IPS DF 19.7 (cell line): ENCODE measurements at places on chromosomes 5 and 9.
A peak's percentile ranks its signal among the peaks of the same experiment; 100 is the strongest.

GRCh38 chr9:116435706-116436105, 251.4 kb upstream of the TRIM32 start:
- peak; percentile 9 for DNase-seq

GRCh38 chr9:79693750-79694149, 122.0 kb downstream of the TLE4 start:
- DNase-seq = no peak

DNA sequence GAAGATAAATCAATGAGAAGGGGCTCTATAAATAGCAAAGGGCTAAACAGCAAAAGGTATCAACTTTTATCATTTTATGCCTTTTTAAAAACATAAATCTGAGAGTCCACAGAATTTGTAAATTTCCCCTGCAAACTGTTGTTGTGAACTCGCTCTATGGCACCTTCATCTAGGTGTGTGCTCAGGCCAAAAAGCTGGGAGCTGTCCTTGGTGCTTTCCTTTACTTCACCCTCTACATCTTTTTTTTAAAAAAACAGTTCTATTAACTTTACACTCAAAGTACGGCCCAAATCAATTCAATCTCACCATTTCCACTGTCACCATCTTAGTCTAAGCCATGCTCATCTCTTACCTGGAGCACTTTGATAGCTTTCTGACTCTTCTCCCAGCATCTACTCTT, 108.2 kb upstream of the GPR151 start:
- DNase-seq = no peak

DNA sequence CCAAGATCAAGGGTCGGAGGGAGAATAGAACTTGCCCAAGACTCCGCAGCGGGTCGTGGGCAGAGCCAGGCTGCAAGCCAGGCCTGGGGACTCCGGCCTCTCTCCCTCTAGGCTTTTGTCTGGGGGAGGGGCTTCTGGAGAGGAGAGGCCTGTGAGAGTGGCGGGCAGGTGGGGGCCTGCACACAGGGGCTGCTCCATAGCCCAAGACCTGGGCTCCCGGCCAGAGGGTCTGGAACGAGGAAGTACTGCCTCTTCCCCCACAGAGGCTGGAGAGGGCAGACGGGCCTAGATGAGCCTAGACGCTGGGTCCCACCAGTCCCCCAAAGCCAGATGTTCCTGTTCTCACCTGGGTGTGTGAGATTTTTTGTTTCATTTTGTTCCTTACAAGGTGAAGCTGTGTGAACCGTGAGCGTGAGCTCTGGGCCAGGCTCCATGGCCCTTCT, 5.2 kb upstream of the ST6GALNAC6 start:
- no peak for DNase-seq

GRCh38 chr9:81787747-81788632, 98.6 kb upstream of the TLE1 start:
- DNase-seq = no peak

DNA sequence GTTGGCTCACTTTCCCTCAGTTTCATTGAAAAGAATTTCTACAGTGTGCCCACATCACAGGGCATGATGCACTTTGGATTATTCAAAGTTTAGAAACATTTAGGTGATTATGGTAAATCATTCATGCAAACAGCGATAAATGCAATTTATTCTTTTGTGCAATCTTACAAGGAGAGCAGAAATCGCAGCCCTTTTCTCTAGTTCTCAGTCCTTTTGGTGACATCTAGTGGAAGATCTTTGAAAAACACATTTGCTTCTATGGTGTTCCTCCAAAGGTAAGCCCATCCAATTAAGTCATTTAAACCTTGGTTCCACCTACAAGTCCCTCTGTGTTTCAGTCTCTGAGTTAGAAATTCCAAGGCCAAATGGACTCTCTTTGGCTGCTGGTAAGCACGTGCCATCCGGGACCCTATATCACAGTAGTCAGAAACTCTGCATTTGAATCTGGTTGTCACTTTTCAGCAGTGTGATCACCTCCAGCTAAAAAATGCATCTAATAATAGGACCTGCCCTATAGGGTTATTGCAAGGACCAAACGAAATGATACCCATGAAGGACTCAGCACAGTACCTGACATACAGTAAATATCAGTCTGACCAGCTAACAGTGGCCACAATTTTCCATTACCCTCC, 66.4 kb downstream of the MACROH2A1 start:
- DNase-seq = no peak

DNA sequence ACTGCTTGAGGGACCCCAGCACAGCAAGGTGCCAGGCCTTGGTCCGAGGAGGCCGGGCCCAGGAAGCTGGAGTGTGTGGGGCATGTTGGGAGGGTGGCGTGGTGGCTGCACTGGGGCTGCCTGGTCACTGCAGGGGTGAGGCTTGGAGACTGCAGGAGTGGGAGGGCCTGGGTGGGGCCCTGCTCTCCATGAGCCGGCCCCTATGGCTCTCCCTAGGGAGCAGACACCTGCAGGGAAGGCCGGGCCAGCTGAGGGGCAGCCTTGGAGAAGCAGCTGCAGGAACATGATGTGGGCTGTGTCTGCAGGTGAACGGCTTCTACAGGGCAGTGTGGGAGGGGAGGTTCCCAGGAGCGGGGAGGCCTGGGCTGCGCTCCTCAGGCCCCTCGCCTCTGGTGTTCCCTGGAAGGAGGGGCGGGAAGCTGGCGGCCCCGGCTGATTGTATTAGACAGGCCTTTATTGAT, 41.7 kb upstream of the TMEM250 start:
- DNase-seq = no peak

DNA sequence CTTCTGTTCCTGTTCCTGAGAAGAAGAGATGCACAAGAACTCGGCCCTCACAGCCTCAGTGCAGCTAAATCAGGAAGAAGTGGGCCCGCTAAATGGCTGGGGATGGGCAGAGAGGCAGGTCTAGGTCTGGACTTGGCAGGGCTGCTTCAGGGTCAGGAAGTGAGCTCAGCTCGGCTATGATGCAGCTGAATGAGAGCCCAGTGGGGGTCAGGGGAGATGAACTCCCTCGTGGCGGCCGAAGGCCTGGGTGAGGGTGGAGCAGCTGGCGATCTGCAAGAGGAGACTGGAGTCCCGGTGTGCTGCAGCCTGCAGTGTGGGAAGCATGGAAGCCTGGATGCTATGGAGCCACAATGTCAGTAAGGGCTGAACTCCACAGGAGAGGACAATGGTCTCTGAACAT, 466.2 kb downstream of the SPOCK1 start:
- no peak for DNase-seq

GRCh38 chr9:99222416-99223270, 561 bp downstream of the SEC61B start:
- no peak for DNase-seq

GRCh38 chr9:136740971-136741882, 1.5 kb downstream of the LCN10 start:
- no peak for DNase-seq

GRCh38 chr9:16368237-16369087, 502.0 kb downstream of the BNC2 start:
- no peak for DNase-seq

- DNase-seq = no peak
Observed at GRCh38 chr9:85905957-85906356, 35.0 kb upstream of the NAA35 start.

- no peak for DNase-seq
Observed at GRCh38 chr5:1411099-1411498, 34.1 kb downstream of the SLC6A3 start.

- no peak for DNase-seq
Observed at GRCh38 chr5:178290376-178290775, 57.8 kb upstream of the PHYKPL start.

DNA sequence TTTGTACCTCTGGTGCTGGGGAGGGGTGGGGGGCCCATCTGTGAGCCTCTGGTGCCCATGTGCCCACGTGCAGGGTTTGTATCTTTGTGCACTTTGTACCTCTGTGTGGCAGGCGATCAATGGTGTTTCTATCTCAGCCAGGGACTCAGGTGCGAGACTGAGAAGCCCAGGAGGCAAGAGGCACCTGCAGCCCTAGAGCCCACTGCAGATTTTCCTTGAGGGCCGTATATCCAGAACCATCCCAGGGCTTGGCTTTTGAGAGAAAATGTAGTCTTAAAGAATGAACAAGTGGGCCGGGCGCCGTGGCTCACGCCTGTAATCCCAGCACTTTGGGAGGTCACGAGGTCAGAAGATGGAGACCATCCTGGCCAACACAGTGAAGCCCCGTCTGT, 52.2 kb upstream of the KCNMB1 start:
- DNase-seq = no peak
